ENCODE measurements at places on chromosomes 3 and 15.

DNA sequence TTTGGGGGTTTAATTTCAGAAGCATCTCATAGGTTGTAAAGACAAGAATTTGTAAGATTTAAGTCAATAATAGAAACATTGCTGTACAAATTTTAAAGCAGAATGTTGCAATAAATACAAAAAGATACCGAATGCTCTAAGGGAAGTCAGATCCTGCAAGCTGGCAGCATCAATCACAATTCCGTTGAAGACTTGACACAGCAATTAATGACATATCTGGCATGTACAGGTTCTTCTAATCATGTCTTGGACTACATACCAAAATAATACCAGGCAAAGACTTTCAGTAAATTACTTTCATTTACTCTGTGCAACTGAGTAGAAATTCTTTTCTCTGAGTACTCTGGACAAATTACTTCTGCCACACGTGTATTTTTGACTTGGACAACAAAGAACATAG lies 54.0 kb upstream of the CDIN1 start:
- DNase-seq: no peak

- no peak for DNase-seq
These were observed 22.6 kb downstream of the CCRL2 start for GRCh38 chr3:46429671-46430070.

DNA sequence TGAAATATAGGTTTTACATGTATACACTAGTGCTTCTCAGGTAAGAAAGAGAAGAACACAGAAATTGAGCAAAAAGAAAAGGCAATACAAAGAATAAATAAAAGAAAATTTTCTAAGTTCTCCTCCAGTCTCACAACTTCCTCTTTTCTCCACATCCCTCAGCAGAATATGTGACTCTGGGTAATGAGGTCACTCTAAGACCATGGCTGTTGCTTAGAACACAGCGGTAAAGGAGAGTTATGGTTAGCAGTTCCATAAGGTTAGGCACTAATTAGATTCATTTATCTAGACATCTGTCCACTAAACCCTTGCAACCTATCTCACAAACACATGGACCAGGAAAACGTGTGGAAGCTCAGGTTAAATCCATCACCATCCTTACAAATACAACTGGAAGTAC lies 47.9 kb downstream of the IGSF11 start:
- no peak for DNase-seq

GRCh38 chr15:98776607-98777281 lies 128.4 kb downstream of the IGF1R start:
- DNase-seq: peak; percentile 12

- peak; percentile 2 for DNase-seq
These were observed 48.7 kb downstream of the COL8A1 start for GRCh38 chr3:99686955-99687612.

DNA sequence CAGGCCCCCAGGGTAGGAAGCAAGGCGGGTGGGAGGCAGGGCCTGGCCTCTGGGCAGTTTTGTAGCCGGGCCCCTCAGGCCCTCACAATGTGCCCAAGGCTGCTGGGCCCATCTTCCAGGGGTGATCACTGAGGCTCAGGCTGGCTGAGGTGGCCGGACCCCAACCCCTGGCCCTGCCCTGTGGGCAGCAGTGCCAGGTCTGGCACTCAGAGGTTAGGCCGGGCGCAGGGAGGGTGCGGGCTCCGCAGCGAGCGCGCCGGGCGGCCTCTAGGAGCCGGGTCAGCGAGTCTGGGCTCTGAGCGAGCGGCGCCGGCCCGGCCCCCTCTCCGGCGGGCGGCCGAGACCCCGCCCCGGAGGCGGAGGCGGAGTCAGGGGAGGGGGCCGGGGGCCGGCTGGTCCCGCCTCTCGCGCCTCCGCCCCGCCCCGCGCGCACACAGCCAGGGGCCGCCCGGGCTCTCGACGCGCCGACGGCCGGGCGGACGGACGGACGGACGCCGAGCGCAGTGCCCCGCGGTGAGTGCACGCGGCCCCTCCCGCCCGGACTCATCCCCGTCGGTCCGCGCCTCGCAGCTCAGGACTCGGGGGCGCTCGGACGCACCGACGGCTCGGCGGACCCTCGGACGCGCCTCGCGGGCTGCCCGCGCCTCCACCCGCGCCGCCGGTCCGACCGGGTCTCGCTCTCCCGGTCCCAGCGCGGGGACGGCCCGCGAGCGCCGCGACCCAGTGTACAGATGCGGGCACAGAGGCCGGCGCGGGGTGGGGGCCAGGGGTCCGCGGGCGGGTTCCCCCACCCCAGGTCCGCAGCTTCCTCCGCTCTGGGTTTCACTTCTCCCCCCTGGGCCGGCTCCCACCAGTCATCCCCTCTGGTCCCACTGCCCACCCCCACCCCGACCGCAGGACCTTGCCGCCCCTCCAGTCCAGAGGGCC lies at the start of gene FBLN2:
Gene FBLN2, plus strand, starts transcription at position 430 of the 927 bp plus-strand sequence. CDS start 21,231 bp downstream, outside the sequence.
- DNase-seq: no peak

DNA sequence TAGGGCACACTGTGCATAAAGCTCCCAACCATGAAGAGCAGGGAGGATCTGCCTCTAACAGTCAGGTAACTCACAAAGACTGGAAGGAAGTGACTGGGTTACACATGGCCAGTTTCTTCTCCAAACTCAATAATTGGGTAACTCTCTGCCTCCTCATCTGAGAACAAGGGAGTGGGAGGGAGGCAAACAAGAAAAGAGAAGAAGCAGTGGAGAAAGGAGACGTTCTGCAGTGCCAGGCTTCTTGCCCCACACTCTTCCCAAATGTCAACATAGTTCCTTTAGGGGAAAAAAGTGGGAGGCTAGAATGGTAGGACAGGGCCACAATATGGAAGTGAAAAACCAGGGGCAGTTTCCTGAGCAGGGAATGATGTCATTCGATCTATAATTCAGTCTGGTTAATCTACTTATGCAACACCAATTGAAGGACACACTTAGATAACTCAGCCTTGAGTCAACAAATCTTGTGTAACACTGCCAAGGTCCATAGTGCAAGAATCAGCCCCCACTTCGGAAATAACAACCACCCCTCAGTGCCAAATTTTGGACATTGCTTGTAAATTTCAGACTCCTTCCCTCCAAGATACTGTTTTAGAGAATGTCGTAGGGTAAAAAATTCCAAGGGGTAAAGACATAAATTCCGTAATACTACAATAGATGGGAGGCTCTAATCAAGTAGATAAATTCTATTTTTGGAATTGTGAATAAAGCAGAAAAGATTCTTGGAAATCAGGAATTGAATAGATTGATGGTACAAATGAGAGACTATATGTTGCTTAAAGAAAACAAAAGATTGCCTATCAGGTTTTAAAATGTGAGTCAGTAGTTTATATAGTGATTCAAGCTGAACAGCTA lies 143.0 kb downstream of the LPP start:
- DNase-seq: no peak

DNA sequence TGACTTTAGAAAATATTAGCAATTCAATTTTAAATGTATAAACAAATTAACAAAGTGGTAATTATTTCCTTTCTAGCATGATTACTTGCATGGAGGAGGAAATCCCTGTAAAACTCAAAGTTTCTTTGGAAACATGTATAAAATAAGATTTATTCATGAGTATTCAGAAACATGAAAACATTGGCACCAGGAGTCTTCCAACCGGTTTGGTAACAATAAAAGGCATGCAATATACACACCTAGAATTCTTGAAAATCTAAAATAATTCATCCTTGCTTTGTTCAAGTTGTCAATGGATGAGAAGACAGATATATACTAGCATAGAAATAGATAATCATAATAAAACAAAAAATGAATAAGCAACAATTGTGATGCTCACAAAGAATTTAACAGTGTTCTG lies 76.4 kb downstream of the ZPLD1 start:
- DNase-seq: no peak

DNA sequence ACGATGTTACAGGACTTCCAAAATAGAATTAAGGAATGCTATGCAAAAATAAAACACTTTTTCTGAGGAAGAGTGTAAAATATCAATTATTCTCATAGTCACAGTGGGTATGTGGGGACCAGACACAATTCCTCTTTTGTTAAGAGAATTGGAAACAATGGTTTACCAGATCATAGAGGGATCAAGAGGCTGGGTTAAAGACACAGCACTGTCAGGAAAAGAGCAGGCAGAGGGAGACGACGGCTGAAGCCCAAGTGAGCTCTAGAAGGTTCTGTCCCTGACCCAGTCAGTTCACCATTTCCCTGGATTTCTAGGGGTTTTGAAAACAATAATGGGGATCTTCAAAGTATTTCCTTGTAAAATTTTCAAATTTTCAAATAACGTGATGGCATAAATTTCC lies 54.0 kb upstream of the POLR2M start:
- no peak for DNase-seq

DNA sequence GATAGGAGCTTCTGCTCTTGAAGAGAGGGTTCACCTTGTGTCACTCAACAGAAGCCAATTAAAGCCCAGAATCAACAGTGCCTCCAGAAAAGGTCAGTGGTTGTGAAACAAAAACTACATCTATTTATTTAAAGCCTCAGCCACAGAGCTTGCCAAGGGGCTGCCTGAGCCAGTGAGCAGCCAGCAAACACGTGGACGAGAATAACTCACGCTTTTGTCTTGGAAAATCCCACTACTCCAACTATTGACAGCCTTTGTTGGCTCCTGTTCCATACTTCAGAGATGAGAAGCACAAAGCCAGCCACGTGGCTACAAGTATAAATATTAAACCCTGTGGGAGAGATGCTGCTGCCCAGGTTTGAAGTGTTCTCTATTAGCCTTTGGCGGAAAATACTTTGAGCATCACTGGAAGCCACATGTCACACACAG lies 10.3 kb downstream of the GPR156 start:
- DNase-seq: no peak

- DNase-seq: no peak
These were observed 49.1 kb upstream of the IQSEC1 start for GRCh38 chr3:13122081-13123012.

- no peak for DNase-seq
These were observed 57.9 kb upstream of the RNU6-1 start for GRCh38 chr15:67897646-67898339.

DNA sequence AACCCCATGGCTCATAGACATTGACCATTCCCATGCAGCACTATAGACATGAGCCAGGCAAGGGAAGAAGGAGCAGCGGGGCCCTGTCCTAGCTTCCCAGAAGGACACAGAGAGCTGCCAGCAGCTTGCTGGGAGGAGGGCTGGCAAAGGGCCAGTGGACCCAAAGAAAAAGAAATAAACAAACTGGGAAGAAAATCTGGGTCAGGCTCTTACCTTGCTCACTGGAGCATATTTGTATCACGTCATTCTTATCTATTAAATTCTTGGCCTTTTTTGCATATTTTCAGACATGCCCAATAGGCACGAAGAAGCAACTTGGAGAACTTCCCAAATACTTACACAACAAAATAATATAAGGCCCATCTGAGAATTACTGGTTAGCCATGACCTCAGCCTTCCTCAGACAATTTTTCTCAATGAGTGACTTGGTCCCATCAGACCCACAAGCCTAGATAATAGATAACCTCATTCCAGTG lies 28.4 kb downstream of the RASGRP1 start:
- DNase-seq: no peak

GRCh38 chr15:71385026-71385425 lies 269.8 kb downstream of the THSD4 start:
- DNase-seq: no peak

- DNase-seq: no peak
These were observed 8.4 kb downstream of the CERS3 start for GRCh38 chr15:100520132-100520921.

DNA sequence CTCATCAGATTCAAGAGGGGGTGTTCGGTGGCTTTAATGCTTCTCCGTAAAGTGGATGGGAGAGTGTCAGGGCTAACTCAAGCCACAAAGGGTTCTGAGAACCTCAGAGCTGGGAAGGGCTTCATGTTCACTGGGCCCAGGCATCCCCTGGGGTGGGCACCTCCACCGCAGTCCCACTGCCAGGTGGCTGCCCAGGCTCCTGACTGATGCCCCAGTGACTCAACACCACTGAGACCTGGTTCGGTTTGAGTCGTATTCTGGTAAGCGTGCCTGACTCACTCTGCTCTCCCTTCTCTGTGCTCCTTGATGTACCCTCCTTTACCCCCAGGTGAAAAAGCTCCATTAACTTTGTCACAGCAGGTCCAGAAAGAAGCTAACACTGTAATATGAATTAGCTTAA lies 304.6 kb downstream of the RPLP1 start:
- peak; percentile 47 for DNase-seq

- DNase-seq: no peak
These were observed 34.0 kb downstream of the IQCB1 start for GRCh38 chr3:121800906-121801305.

DNA sequence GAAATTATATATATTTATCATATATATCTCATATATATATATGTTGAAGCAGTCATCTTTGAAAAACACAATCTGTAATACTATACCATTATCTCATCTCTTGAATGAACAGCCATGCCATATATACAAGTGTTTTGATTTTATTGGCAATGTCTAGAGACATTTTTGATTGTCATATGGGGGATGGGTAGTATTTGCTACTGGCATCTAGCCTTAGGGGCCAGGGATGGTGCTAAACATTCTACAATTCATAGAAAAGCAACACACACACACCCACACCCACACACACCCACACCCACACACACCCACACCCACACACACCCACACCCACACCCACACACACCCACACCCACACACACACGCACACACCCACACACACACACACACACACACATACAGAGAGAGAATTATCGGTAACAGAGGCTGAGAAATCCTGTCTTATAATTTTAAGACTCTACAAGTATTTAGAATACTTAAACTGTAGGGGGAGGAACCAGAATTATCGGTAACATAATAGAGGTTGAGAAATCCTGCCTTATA lies 11.1 kb upstream of the PIK3R4 start:
- no peak for DNase-seq

GRCh38 chr3:42106646-42107045 lies 15.5 kb downstream of the TRAK1 start:
- DNase-seq: no peak

DNA sequence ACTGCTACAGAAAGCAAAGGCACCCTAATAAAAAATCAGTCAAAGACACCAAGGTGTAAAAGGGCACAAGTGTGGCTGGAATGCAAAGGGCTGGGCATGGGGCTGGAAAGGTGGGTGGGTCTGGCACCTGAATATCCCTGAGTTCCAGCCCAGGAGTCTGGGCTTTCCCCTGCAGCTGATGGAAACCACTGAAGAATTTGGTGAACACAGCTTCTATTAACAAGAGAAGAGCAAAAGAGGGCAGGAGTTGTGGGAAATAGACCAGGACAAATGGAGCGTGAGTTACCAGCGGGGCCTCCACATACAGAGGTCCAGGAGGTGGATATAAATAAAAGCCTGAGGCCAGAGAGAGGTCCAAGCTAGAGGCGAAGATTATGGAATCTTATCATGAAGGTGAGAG lies 45.1 kb upstream of the TPM1 start:
- DNase-seq: no peak

DNA sequence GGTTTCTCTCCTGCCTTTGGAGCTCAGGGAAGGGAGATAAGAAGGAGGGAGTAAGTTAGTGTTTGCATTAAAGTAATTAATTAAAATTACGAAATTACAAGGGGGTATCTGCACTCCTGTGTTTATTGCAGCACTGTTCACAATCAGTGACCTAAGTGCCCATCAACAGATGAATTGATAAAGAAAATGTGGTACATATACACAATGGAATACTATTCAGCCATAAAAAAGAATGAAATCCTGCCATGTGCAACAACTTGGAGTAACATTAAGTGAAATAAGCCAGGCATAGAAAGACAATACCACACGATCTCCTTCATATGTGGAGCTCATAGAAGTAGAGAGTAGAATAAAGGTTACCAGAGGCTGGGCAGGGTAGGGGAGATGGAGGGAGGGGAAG lies 202.0 kb downstream of the SHQ1 start:
- DNase-seq: no peak

- DNase-seq: no peak
These were observed 20.6 kb downstream of the FAN1 start for GRCh38 chr15:30924353-30924752.

- no peak for DNase-seq
These were observed 79.5 kb upstream of the PXYLP1 start for GRCh38 chr3:141152130-141152529.

Measured in stimulated activated CD8-positive, alpha-beta memory T cell treated with anti-CD3 and anti-CD28 coated beads, Interleukin-7, amount 100 ng/mL, for 24 hours (primary cell).